ENCODE measurements at places on chromosomes 5 and 9.

DNA sequence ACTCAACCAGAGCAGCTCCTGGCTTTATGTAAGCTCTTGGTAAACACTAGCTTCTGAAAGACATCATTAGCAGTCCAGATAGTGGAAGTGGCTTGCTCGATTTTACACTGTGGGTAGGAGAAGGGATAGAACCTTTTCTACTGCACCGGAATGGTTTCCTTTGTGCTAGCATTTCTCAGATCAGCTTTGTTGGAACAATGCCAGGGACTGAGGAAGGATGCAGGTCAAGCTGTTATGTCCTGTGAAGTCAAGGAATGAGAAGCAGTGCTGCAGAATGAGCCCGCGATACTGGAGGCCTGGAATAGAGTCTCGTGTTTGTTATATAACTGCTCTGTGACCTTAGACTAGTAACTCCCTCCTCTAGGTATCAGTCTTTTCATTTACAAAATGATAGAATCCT lies 233.6 kb downstream of the GABRB2 start:
- DNase-seq = no peak

- no peak for DNase-seq
These were observed 25.4 kb downstream of the BOD1 start for GRCh38 chr5:173591056-173591514.

GRCh38 chr5:158060212-158060611 lies 201.3 kb upstream of the CLINT1 start:
- no peak for DNase-seq

- DNase-seq = peak; percentile 88
These were observed 29.9 kb downstream of the CD180 start for GRCh38 chr5:67166460-67167285.

DNA sequence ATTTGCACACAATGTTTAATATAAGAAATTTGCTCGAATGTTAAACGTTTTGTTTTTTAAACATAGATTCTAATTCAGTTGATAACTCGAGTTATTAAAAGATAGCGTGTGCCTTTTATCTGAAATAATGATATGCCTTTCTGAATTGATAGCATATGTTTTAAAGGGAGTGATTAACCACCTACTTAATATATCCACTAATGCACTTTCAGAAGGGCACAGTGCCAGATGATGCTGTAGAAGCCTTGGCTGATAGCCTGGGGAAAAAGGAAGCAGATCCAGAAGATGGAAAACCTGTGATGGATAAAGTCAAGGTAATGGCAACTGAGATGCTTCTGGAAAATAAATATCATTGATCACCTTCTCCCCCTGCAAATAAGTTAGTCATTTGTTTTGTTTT lies 53.9 kb downstream of the ERAP1 start:
- no peak for DNase-seq

- DNase-seq = no peak
These were observed 668 bp downstream of the GLIS3 start for GRCh38 chr9:4299005-4299795.

- no peak for DNase-seq
These were observed 113.1 kb downstream of the HTR4 start for GRCh38 chr5:148541054-148541835.

GRCh38 chr5:95284572-95285408 lies at the start of gene MCTP1:
TSS of gene MCTP1 (minus strand) at chr5:95285094.
- no peak for DNase-seq

GRCh38 chr5:143008809-143009521 lies 238.8 kb downstream of the ARHGAP26 start:
- DNase-seq = peak; percentile 93

DNA sequence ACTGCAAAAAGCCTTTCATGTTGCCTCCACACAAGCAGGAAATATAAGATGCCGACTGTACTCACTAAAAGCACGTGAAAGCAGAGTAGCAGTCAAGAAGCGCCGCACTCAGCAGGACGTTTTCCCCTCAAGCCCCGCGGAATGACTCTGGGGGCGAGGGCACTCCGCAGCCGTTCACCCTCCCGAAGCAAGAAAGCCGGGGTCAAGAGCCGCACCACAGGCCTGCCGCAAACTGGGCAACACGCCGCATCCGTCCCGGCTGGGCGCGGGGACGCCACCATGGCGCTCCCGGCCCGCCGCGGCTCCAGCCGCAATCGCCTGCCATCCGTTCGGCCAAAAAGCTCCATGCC lies 364 bp downstream of the RPS6 start:
- DNase-seq = peak; percentile 42

- peak; percentile 81 for DNase-seq
These were observed 118.6 kb downstream of the RGS3 start for GRCh38 chr9:113581865-113582697.

DNA sequence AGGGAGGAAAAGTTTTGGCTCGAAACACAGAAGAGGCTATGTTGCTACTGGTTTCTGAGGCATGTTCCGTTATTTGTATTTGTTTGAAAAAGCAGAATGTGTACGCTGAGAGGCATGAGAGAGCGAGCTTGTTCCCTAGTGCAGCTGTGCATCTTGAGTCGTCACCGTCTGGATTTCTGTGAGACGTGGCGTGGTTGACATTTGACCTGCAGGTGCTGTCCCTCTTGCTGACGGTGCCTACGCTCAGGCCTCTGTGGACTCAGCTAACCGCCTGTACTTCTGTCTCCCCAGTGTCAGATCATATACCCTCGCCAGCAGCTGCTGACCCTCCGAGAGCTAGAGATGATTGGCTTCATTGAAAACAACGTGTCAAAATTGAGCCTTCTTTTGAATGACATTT lies 21.5 kb downstream of the TRIP13 start:
- DNase-seq = no peak

DNA sequence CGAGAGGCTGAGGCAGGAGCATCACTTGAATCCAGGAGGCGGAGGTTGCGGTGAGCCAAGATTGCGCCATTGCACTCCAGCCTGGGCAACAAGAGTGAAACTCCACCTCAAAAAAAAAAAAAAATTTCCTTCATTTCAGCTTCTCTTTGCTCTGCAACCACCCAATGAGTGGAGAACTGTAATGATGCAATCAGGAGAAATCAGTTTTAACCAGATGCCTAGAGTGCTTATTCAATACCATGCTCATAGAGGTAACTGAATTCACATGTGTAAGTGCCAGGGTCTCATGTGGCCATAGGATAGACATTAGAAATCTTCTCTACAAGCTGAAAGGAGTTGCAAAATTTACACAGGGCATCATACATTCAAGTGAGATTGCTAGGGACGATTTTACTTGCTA lies 70.6 kb downstream of the HMHB1 start:
- DNase-seq = no peak

DNA sequence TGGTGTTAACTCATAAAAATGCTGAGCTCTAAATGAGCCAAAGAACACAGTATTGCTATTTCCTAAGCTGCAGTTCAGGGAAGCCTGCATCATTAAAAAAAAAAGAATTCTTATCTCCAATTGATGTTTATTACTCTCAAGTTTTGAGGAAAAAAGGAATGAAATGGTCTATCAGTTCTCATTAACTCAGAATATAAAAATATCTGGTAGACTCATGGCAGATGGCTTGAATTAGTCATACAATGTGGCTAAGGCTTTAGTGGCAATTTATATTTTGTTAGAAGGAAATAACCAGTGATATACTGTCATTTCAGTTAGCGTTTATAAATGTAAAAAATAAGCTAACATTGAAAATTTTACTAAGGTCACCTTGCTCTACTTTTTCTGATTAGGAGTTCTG lies 1403.4 kb upstream of the C9orf72 start:
- no peak for DNase-seq

- DNase-seq = no peak
These were observed 203.0 kb upstream of the VLDLR start for GRCh38 chr9:2418619-2419018.

GRCh38 chr5:152641970-152642805 lies 237.1 kb upstream of the NMUR2 start:
- no peak for DNase-seq

- DNase-seq = no peak
These were observed 298.1 kb downstream of the PJA2 start for GRCh38 chr5:109111680-109112079.

GRCh38 chr5:142098931-142099330 lies 9.6 kb upstream of the NDFIP1 start:
- no peak for DNase-seq

DNA sequence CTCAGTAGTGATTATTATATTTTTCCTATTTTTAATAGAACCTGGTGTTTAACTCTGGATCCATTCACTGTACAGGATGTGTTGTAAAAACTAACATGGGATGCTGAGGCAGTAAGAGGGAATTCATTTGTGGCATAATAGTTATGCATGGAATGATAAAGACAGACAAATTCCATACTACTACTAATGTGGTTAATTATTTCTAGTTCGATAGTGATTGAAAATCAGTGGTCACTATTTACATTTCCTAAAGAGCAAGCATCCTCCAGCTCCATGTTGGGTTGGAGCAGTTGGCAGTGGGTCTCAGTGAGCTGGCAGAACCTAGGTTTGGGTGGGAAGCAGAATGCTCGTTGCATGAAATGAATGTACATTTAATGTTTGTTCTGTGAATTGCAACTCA lies 122.6 kb downstream of the SAXO1 start:
- DNase-seq = no peak

GRCh38 chr9:92004045-92004392 lies 54.0 kb upstream of the ROR2 start:
- no peak for DNase-seq

- no peak for DNase-seq
These were observed 256.0 kb downstream of the PAPPA start for GRCh38 chr9:116409638-116410037.

- no peak for DNase-seq
These were observed 22.6 kb downstream of the ACTL7A start for GRCh38 chr9:108884701-108885100.

DNA sequence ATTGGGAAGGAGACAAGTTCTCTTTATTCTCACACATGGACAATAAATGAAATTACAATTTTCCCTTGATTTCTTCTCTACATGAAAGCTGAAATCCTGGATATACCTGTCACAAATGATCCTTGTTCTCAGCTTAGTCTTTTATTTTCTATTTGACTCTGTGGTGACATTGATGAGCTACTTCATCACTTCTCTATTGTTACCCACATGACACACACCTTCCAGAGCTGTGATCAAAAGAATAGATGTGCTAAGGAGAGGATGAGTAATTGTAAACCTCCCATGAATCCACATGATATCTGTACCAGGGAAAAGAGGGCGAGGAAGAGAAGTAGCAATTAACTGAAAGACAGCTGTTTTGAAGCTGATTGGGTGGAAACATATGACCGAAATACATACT lies 102.0 kb downstream of the CAVIN4 start:
- no peak for DNase-seq

- DNase-seq = no peak
These were observed 28.1 kb downstream of the FRMPD1 start for GRCh38 chr9:37678789-37679273.

- no peak for DNase-seq
These were observed 161.2 kb downstream of the C9orf50 start for GRCh38 chr9:129459547-129460322.

DNA sequence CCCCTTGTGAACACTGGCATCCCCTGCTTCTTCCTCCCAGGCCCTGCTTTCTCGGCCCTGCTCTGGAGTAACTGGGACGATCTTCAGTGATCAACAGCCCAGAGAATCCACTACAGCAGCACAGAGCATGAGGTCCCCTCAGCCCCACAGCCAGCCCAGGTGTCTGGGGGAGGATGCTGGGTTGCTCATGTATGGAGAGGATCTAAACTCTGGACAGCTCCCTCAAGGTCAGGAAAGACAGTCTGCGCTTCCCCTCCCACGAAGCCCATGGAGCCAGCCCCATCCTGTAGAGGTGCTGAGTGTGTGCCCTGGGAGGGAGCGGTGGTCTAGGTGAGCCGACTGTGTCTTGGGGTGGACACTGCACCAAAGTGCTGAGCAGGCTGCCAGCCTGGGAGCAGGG lies 190.2 kb downstream of the GABBR2 start:
- DNase-seq = no peak

GRCh38 chr5:161235569-161235968 lies 311.0 kb downstream of the GABRB2 start:
- no peak for DNase-seq

GRCh38 chr9:32486839-32487562 lies 39.0 kb downstream of the RIGI start:
- no peak for DNase-seq

DNA sequence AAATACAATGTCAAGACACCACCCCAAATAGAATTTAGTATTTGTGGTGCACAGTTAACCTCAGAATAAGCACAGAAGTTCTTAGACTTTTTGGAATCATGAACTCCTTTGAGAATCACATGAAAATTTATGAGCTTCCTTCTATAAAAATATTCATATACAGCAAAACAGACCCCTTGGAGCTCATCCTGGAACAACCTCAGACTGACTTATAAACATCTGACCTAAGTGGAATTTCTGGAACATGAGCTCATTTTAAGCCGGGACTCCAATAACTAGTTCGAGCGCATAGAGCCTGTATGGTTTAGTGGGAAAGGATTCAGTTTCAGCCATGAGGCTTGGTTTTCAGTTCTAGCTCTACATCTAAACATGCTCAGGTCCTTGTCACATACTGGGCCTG lies 192.3 kb downstream of the DEPDC1B start:
- DNase-seq = no peak

- no peak for DNase-seq
These were observed 13.0 kb downstream of the HIGD2A start for GRCh38 chr5:176401281-176402205.
